Urinary bladder (tissue), 4 donors: ENCODE measurements at places on chromosomes 7 and 10. TPM values are rescaled to one million over a fixed set of nuclear protein-coding genes. Genes with fewer than 3 reads are reported as not detected.

The SPDYE5 gene
- polyA plus RNA-seq = 0.06 TPM

The TMEM184A gene
- 6.7 TPM for polyA plus RNA-seq

The ACTL6B gene
- 0.19 TPM for polyA plus RNA-seq

The SLC13A1 gene
- polyA plus RNA-seq = not detected

The EPO gene
- not detected for polyA plus RNA-seq

The ACBD7 gene
- 0.15 TPM for polyA plus RNA-seq

The AKR1B15 gene
- 0.86 TPM for polyA plus RNA-seq

The NPSR1 gene
- polyA plus RNA-seq = not detected

The ANTXRL gene
- 0.44 TPM for polyA plus RNA-seq

The KLF14 gene
- 0.03 TPM for polyA plus RNA-seq

The GPR85 gene
- polyA plus RNA-seq = 1.4 TPM

The URGCP gene
- polyA plus RNA-seq = 26.2 TPM

The VENTX gene
- polyA plus RNA-seq = 1.3 TPM

The CALCR gene
- not detected for polyA plus RNA-seq

The CEP55 gene
- 0.48 TPM for polyA plus RNA-seq

The PRLHR gene
- polyA plus RNA-seq = 0.16 TPM

The ZNF467 gene
- 9.5 TPM for polyA plus RNA-seq

The C7orf57 gene
- not detected for polyA plus RNA-seq

The SRGN gene
- 205 TPM for polyA plus RNA-seq

The AGK gene
- polyA plus RNA-seq = 16.2 TPM

The SLC18A3 gene
- 0.70 TPM for polyA plus RNA-seq

The MLXIPL gene
- 4.1 TPM for polyA plus RNA-seq

The MALRD1 gene
- 0.52 TPM for polyA plus RNA-seq

The SFRP5 gene
- polyA plus RNA-seq = 4.8 TPM

The MEOX2 gene
- polyA plus RNA-seq = 5.6 TPM

The ADAM22 gene
- 2.9 TPM for polyA plus RNA-seq

The CYP3A7 gene
- 0.06 TPM for polyA plus RNA-seq

The OR2A7 gene
- 1.2 TPM for polyA plus RNA-seq

The ASIC3 gene
- polyA plus RNA-seq = 2.0 TPM

The IL2RA gene
- 0.87 TPM for polyA plus RNA-seq
